8988T (cell line): ENCODE measurements at places on chromosomes 12 and 14.

DNA sequence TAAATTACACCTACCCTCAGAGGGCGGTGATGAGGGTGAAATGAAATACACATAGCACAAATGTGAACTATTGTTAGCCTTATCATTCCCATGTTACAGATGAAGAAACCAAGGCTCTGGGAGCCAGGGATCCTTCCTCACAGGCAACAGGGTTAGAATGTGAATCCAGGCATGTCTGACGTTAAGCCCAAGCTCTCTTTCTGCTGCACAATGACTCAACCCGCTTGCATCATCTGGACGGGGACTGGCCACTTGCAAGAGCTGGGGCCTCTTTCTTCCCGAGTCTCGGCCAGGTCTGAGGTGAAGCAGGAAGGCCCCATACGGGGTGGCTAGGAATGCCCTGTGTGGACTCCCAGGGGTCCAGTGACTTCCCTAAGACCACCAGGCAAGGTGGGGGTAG lies 105.2 kb downstream of the RBM19 start:
- DNase-seq, result no peak

- no peak for DNase-seq
These were observed 206.2 kb downstream of the FSCB start for GRCh38 chr14:44300916-44301315.

- DNase-seq, result no peak
These were observed 5.5 kb upstream of the GABARAPL1 start for GRCh38 chr12:10207136-10207535.

- no peak for DNase-seq
These were observed 3.5 kb downstream of the PRPF40B start for GRCh38 chr12:49626836-49627235.

DNA sequence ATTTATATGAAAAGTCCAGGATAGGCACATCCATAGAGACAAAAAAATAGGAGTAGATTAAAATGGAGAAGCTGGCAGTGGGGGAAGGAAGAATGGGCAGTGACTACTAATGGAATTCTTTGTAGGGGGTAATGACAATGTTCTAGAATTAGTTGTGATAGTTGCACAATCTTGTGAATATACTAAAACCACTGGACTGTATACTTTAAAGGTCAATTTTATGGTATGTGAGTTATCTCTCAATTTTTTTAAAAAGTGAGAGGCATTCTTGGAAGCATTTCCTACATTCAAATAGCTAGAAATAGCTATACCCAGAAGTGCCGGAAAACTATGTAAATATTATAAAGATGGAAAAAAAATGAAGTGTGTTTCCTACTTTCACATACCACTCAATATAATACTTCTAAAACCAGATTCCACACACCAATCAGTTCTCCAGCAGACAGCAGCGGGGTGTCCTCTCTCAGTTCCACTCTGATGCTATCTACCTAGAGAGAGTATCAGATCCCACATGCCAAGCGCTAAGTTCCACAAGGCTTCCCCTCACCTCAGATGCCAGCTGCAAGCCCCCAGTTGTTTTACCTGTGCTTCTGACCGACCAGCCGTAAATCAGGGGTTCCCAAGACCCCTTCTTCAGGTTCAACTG lies 41.7 kb upstream of the NID2 start:
- no peak for DNase-seq

GRCh38 chr12:74647256-74647655 lies 109.6 kb downstream of the ATXN7L3B start:
- no peak for DNase-seq

- no peak for DNase-seq
These were observed 1.5 kb downstream of the CAND1 start for GRCh38 chr12:67270622-67271021.

DNA sequence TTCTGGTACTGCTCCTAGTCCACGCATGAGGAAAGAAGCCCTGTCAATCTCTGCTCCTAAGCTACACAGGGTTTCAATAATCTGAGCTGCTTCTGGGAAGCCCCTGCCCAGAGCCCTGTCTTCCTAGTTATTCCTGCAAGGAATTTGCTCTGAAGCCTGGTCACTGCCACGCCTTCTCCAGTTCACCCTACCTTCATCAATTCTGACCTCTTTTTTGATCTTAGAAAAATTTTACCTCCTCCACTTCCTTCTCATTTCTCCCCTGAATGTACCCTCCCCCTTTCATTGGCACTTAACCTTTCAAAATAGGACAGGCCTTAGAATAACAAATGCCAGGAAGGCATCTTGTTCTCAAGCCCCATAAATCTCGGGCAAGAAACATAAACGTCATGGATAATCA lies 14.9 kb upstream of the LRRK2 start:
- no peak for DNase-seq

- no peak for DNase-seq
These were observed 47.2 kb downstream of the ALDH1L2 start for GRCh38 chr12:105036937-105037649.

GRCh38 chr12:52044292-52044983 lies 6.8 kb upstream of the NR4A1 start:
- DNase-seq, result no peak

DNA sequence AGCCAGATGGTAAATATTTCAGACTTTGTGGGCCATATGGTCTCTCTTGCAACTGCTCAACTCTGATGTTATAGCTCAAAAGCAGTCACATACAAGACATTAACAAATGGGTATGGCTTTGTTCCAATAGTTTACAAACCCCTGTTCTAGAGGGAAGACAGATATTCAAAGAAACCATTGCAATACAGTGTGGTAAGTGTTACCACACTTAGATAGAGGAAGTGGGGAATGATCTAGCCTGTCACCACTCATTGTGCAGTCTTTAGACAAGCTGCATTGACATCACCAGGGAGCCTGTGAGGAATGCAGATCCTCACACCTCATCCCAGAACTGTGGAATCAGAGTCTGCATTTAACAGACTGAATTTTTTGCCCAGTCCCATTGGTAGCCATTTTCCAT lies 80.0 kb upstream of the RGS6 start:
- no peak for DNase-seq

GRCh38 chr12:104994336-104994735 lies 8.2 kb downstream of the NOPCHAP1 start:
- DNase-seq, result no peak

- no peak for DNase-seq
These were observed 28.5 kb upstream of the GCH1 start for GRCh38 chr14:54931101-54931500.

DNA sequence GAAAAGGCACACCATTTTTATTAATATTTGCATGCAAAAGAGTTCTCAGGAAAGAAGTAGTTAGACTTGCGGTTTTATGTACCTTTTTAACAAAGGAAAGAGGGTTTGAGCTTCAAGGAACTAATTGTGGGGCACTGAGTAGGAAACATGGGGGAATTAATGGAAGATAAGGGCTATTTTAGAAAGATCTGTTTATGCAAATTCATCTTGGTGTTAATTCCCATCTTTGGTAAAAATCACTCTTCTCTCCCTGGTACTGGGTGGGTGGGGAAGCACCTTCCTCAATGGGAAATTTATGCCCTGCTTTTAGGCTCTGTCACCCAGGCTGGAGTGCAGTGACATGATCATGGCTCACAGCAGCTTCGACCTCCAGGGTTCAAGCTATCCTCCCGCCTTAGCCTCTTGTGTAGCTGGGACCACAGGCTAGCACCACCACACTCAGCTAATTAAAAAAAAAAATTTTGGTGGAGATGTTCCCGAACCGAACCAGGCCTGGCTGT lies 30.1 kb upstream of the RESF1 start:
- no peak for DNase-seq

DNA sequence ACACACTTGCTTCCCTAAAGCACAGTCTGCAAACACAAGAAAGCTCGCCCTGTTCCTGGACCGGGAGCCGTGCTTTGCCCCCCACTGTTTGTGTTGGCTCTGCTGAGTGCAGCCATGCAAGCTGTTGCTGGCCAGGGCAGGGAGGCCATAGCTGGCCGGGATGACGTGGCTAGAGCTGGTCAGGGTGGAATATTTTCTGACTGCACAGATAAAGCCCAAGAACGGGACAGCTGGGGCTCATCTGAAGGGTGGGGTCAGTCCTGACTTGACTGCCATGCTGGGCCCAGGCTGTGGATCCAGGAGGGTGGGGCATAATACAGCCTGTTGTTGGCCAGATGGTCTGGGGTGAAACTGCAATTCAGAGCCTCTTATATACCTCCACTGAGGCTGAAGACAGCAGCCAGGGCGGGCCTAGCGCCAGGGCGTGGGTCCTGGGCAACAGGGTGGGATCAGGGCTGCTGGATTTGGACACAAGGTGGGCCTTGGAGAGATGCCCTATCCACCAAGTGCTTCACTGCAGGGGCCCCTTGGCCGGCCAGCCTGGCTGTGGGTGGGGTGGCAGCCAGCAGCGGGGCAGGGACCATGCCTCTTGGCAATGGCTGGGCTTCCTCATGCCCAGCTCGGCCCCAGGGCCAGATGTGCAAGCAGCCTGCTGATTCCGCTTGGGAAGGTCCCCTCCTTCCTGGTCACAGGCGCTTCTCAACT lies 14.8 kb downstream of the KMT5A start:
- DNase-seq, result no peak

- DNase-seq, result no peak
These were observed 43.5 kb upstream of the KCNA5 start for GRCh38 chr12:5000204-5000603.

- DNase-seq, result no peak
These were observed 4.2 kb downstream of the PPM1H start for GRCh38 chr12:62930546-62931425.

- DNase-seq, result no peak
These were observed 240.2 kb upstream of the CLEC14A start for GRCh38 chr14:38496092-38496491.

- peak; percentile 65 for DNase-seq
These were observed 54.6 kb downstream of the NUAK1 start for GRCh38 chr12:106084014-106084671.

DNA sequence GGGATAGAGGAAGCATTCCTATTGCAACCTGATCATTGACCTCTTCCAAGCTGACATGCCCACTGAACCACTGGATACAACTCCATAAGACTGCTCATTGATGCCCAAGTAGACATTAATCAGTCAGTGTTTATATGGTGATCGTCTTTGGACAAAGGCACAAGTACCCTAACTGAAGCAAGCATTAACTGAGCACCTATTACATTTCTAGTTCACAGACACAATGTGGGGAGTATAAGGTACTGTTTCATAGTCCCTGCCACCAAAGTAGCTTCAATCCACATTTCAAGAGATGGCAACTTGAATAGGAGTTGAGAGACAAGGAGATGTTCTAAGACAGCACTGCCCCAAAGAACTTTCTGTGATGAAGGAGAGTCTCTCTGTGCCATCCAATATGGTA lies 10.9 kb upstream of the COL2A1 start:
- DNase-seq, result no peak

- no peak for DNase-seq
These were observed 37.7 kb downstream of the CALM1 start for GRCh38 chr14:90434370-90435020.

DNA sequence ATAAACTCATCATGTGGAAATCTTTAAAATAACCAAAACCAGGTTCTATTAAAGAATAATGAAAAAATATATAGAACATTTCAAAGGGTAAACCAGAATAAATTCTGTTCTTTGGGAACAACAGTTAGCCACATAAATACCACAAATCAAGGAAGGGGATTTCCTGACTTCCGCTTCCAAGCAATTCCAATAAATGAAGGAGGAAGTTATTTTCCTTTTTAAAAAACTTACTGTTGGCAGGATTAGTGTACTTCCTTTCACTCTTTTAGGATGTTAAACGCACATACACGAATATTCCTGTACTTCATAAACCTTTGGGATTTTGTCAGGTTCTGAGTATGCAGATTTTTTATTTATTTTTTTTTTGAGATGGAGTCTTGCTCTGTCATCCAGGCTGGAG lies 13.7 kb upstream of the LIMA1 start:
- no peak for DNase-seq

GRCh38 chr14:102356280-102356679 lies 6.4 kb downstream of the CINP start:
- DNase-seq, result no peak

- peak; percentile 26 for DNase-seq
These were observed 1.2 kb downstream of the NTN4 start for GRCh38 chr12:95789126-95790032.

DNA sequence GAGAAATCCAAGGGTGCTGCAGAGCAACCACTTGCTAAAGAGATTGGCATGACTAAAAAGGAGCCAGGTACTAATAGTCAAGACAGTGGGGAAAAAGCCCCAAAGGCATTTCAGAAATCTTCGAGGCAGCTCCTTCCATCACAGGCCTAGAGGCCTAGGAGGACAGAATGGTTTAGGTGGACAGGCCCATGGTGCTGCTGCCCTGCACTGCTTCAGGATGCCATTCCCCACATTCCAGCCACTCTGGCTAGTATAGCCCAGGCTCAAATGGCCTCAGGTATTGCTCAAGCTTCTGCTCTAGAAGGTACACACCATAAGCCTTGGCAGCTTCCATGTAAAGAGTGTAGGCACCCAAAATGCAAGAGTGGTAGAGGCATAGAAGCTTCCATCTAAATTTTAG lies 92.9 kb downstream of the RPAP3 start:
- DNase-seq, result no peak

DNA sequence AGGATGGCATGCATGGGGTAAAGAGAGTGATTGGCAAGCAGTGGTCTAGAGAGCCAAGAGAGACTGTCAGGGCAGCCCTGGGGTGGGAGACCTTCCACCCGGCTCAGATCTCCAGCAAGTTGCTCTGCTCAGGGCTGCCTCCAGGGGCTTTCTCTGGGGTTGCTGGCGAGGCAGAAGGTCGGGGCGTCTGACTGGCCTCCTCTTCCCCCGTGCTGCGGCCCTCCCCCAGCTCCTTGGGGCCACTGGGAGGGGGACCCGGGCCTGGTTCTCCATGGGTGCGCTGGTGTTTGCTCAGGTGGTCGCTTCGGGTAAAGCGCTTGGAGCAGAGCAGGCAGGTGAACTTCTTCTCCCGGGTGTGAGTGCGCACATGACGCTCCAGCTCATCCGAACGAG lies 6.6 kb upstream of the AAAS start:
- DNase-seq, result peak; percentile 62

GRCh38 chr14:103692871-103693270 lies 22.4 kb downstream of the XRCC3 start:
- no peak for DNase-seq

- DNase-seq, result no peak
These were observed 315 bp downstream of the ABCD2 start for GRCh38 chr12:39619316-39619659.

DNA sequence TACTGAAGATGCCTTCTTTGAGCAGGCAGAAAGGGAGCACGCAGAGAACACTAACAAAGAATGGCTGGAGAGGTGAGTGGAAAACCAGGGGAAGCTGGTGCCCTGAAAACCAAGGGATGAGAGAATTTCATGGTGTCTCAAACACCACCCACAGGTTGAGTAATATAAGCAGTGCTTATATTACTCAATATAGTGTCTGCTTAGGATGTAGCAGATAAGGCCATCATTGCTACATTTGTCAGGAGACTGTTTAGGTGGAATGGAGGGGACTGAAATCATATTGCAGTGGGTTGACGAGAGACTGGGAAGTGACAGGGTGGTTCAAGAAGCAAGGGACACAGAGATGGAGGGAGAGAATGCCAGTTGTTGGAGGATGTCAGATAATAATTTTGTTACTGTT lies 20.6 kb downstream of the PKP2 start:
- no peak for DNase-seq

- DNase-seq, result peak; percentile 68
These were observed at the start of gene C14orf119 for GRCh38 chr14:23095196-23096108. TSS of gene C14orf119 (plus strand) at chr14:23095505. CDS start at chr14:23097659, 2,154 bp downstream.

- DNase-seq, result no peak
These were observed 129.1 kb downstream of the PTPRB start for GRCh38 chr12:70508178-70508577.
